ENCODE measurements at places on chromosomes 11 and 22. TPM values are rescaled to one million over a fixed set of nuclear protein-coding genes. Genes with fewer than 3 reads are reported as not detected.

The IFITM10 gene
- 2.3 TPM for polyA plus RNA-seq

The JAML gene
- polyA plus RNA-seq: 0.49 TPM

The TMPRSS5 gene
- 2.4 TPM for polyA plus RNA-seq

The FGF4 gene
- polyA plus RNA-seq: not detected

The C1QTNF5 gene
- 13.2 TPM for polyA plus RNA-seq

The MFRP gene
- polyA plus RNA-seq: not detected

The EFCAB6 gene
- polyA plus RNA-seq: 0.90 TPM

The DEUP1 gene
- polyA plus RNA-seq: 0.71 TPM

The PGR gene
- not detected for polyA plus RNA-seq

The SLC37A2 gene
- 2.0 TPM for polyA plus RNA-seq

The MMP7 gene
- polyA plus RNA-seq: 0.32 TPM

The LRRN4CL gene
- polyA plus RNA-seq: 0.36 TPM

The UNC93B1 gene
- polyA plus RNA-seq: 8.1 TPM

The APOL4 gene
- polyA plus RNA-seq: 6.1 TPM

The RAG1 gene
- not detected for polyA plus RNA-seq

The KRTAP5-8 gene
- polyA plus RNA-seq: not detected

The OR4C5 gene
- polyA plus RNA-seq: not detected

The ANKK1 gene
- 0.12 TPM for polyA plus RNA-seq

The KLHL35 gene
- polyA plus RNA-seq: 12.1 TPM

The TIMM8B gene
- 107 TPM for polyA plus RNA-seq

The DRD2 gene
- polyA plus RNA-seq: 22.9 TPM

The OR52A5 gene
- polyA plus RNA-seq: not detected

The PATE4 gene
- not detected for polyA plus RNA-seq

The DMC1 gene
- polyA plus RNA-seq: 9.6 TPM

The UBQLN3 gene
- polyA plus RNA-seq: not detected

The SMCO4 gene
- polyA plus RNA-seq: 14.0 TPM

The XRCC6 gene
- 399 TPM for polyA plus RNA-seq

The GRK2 gene
- 92.8 TPM for polyA plus RNA-seq

The SYNGR1 gene
- polyA plus RNA-seq: 55.1 TPM

The LRRC56 gene
- polyA plus RNA-seq: 5.4 TPM

The PEX26 gene
- 30.2 TPM for polyA plus RNA-seq

The FJX1 gene
- polyA plus RNA-seq: 8.1 TPM

The ALX4 gene
- polyA plus RNA-seq: 0.19 TPM

The TBX1 gene
- polyA plus RNA-seq: 0.53 TPM

The HBD gene
- 1.5 TPM for polyA plus RNA-seq

The DEFB131B gene
- polyA plus RNA-seq: not detected

The KRTAP5-11 gene
- not detected for polyA plus RNA-seq

The RIC3 gene
- 4.9 TPM for polyA plus RNA-seq

The VSTM5 gene
- polyA plus RNA-seq: 2.1 TPM

The CCDC81 gene
- polyA plus RNA-seq: 0.22 TPM

The TMEM121B gene
- polyA plus RNA-seq: 7.4 TPM

The NXPE2 gene
- polyA plus RNA-seq: not detected

The OR8D4 gene
- not detected for polyA plus RNA-seq

The DUSP8 gene
- polyA plus RNA-seq: 29.6 TPM

The KCTD14 gene
- 31.0 TPM for polyA plus RNA-seq

The SERHL2 gene
- polyA plus RNA-seq: 2.0 TPM

The SCN3B gene
- 17.7 TPM for polyA plus RNA-seq

The ALG9 gene
- 31.5 TPM for polyA plus RNA-seq

The KCNQ1OT1 gene
- polyA plus RNA-seq: 0.02 TPM

The A4GALT gene
- polyA plus RNA-seq: 5.1 TPM

The OR4D10 gene
- not detected for polyA plus RNA-seq

The KCNK7 gene
- polyA plus RNA-seq: 0.68 TPM

The RNH1 gene
- polyA plus RNA-seq: 142 TPM

The CPT1B gene
- 6.1 TPM for polyA plus RNA-seq

The SF1 gene
- 233 TPM for polyA plus RNA-seq
